ENCODE measurements at places on chromosomes 4 and X.
A peak's percentile ranks its signal among the peaks of the same experiment; 100 is the strongest.

GRCh38 chrX:18032486-18033221 is 171.6 kb upstream of the RAI2 start:
- no peak for DNase-seq
- no peaks in the 10 kb centered on the region for H3K36me3 ChIP-seq
- no peak overlapping the region for H3K27ac ChIP-seq
- H3K4me3 ChIP-seq = no peak overlapping the region
- no peaks in the 10 kb centered on the region for H3K27me3 ChIP-seq

DNA sequence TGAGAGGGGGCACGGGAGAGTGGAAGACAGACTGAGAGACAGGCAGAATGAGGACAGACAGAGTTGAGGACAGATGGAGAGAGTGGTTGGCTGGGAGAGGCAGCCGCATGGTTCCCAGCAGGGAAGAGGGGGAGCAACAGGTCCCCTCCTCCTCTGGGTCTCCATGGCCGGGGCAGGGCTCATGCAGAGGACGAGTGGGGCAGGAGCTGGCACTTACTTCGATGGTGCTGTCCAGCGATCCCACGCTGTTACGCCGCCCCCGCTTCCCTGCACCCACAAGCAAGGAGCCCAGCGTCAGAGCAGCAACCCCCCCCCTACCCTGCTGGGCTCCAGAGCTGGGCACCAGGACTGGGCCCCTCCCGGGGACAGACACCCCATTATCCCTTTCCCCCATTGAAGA is 10.6 kb upstream of the KDM5C start:
- no peaks in the 10 kb centered on the region for H3K4me1 ChIP-seq
- peaks cover 3% of the 10 kb centered on the region for H3K36me3 ChIP-seq
- no peak overlapping the region for H3K27ac ChIP-seq

GRCh38 chr4:127140306-127140705 is 492.5 kb upstream of the INTU start:
- no peaks in the 10 kb centered on the region for H3K36me3 ChIP-seq
- no peak for DNase-seq
- H3K4me1 ChIP-seq = no peaks in the 10 kb centered on the region
- no peaks in the 10 kb centered on the region for H3K27me3 ChIP-seq
- no peak overlapping the region for H3K27ac ChIP-seq

GRCh38 chr4:145545538-145546174 is 64.0 kb downstream of the SMAD1 start:
- H3K27ac ChIP-seq = no peak overlapping the region
- H3K36me3 ChIP-seq = no peaks in the 10 kb centered on the region
- no peaks in the 10 kb centered on the region for H3K27me3 ChIP-seq
- no peaks in the 10 kb centered on the region for H3K4me1 ChIP-seq
- H3K4me3 ChIP-seq = no peak overlapping the region
- no peak for DNase-seq

- no peaks in the 10 kb centered on the region for H3K27me3 ChIP-seq
- H3K4me3 ChIP-seq = no peak overlapping the region
- peaks cover 12% of the 10 kb centered on the region for H3K36me3 ChIP-seq
- H3K4me1 ChIP-seq = no peaks in the 10 kb centered on the region
- H3K27ac ChIP-seq = no peak overlapping the region
Measured at GRCh38 chr4:151659601-151660364, 101.0 kb downstream of the GATB start.

DNA sequence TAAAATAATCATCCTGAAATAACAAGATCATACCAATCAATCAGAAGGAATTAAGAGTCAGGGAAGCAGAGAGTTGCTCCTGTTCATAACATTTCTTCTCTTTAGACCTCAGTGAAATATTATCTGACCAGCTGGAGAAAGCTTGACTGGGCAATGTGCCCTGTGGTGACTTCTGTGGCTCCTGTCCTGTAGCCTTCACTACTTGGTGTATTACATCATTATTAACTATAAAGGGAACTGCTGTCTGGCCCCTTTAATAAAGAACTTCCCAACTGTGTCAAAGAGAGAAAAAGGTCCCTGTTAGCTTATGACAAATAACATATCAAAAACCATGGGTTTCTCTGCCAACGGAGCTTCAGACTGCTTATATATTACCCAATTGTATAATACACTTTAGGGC is 18.0 kb downstream of the OPHN1 start:
- no peaks in the 10 kb centered on the region for H3K27me3 ChIP-seq
- no peaks in the 10 kb centered on the region for H3K4me1 ChIP-seq

DNA sequence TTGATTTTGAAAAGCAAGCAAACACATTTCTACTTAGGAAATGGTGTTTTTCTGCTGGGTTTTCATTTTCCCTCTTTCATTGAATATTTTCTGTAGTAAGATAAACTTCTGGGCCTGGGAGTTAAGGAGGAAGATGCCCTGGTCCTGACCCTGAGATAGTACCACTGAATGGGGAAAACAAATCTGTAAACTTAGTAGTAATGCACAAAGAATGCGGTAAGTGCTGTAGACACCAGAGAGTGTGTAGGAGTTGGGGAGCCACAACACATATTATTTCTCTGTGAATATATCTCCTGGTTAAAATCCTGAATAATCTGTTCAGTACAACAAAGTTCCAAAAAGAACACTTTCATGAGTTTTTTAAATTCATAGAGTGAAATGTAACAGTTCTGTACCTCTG is 178.3 kb downstream of the MAPK10 start:
- no peaks in the 10 kb centered on the region for H3K4me1 ChIP-seq
- H3K27me3 ChIP-seq = no peaks in the 10 kb centered on the region
- DNase-seq = no peak
- no peak overlapping the region for H3K27ac ChIP-seq
- H3K4me3 ChIP-seq = no peak overlapping the region

DNA sequence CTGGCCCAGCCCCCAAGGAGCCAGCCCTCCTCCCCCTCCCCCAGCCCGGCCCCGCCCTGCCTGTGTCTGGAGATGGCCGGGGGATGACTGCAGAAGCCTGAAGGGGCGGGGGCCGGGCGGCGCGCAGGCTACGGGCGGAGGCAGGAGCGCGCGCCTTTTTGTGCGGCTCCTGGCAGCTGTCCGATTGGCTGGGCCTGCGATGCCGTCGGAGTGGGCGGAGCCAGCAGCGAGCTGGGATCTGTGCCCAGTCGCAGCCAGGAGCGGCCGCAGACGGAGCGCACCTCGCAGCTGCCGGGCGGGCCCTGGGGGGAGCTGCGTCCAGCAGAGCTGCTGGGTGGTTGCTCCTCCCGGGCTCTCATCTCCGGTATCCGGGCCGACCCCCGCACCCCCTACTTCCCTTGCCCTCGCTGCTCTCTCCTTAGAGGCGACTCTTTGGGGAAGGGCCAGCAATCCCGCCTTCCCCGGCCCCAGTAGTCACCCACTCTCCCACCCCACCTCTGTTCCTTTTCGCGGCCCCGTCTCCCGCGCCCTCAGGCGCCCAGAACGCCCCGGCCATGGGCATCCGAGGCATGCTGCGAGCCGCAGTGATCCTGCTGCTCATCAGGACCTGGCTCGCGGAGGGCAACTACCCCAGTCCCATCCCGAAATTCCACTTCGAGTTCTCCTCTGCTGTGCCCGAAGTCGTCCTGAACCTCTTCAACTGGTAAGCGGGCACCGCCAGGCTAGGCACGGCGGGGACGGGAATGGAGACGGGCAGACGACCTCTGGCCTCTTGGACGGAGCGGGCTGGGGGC is at the start of gene GABRQ:
GABRQ (plus strand) TSS at position 247 of the 794 bp plus-strand sequence; CDS start at position 555, 308 bp downstream.
- DNase-seq = peak; percentile 54
- peaks cover 8% of the 10 kb centered on the region for H3K4me1 ChIP-seq
- peak within 1 kb of the TSS; percentile 50 for H3K4me3 ChIP-seq
- H3K27ac ChIP-seq = no peak within 1 kb of the TSS
- no peaks in the 10 kb centered on the region for H3K36me3 ChIP-seq

DNA sequence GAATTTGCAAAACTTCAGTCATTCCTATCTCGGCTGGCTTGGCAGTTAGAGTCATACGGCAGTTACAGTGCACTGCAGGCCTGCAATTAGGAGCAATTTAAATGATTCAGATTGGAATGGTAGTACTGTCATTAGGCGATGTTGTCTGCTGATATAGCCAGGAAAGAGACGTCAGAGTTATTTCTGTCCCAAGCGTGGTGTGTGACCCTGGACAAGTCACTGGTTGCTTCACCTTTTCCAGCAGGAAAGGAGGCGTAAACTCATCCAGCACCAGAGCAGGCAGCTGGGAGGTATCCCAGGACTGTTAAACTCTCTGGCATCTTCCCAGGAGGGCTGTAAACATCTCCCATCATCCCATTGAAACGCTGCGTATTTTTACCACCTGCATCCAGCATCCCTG is 836 bp upstream of the LNX1 start:
- H3K4me3 ChIP-seq = no peak overlapping the region
- no peak for DNase-seq
- no peaks in the 10 kb centered on the region for H3K36me3 ChIP-seq
- no peak overlapping the region for H3K27ac ChIP-seq
